ENCODE measurements at places on chromosomes 5 and 9. TPM values are rescaled to one million over a fixed set of nuclear protein-coding genes. Genes with fewer than 3 reads are reported as not detected.

Gene PHF24
- total RNA-seq: 0.23 TPM

Gene CA9
- 0.70 TPM for total RNA-seq

Gene PCDHB14
- total RNA-seq: 8.6 TPM

Gene CCDC171
- total RNA-seq: 11.3 TPM
